ENCODE measurements at places on chromosomes 2 and 18. TPM values are rescaled to one million over a fixed set of nuclear protein-coding genes. Genes with fewer than 3 reads are reported as not detected.
A peak's percentile ranks its signal among the peaks of the same experiment; 100 is the strongest.

The SERPINB10 gene
- total RNA-seq, result not detected

The ZAP70 gene
- total RNA-seq, result 0.54 TPM

The RALBP1 gene
- total RNA-seq, result 70.0 TPM

The RFTN2 gene
- not detected for total RNA-seq

The ALKAL2 gene
- total RNA-seq, result not detected

The C2orf15 gene
- 1.5 TPM for total RNA-seq

The CCDC74B gene
- 9.8 TPM for total RNA-seq

The DYNAP gene
- not detected for total RNA-seq

The SERPINB11 gene
- total RNA-seq, result not detected

The IL36A gene
- total RNA-seq, result not detected

The RGPD5 gene
- total RNA-seq, result 97.9 TPM

The RTP5 gene
- total RNA-seq, result not detected

The KRCC1 gene
- total RNA-seq, result 7.6 TPM

GRCh38 chr2:190197143-190197720 is 122.4 kb downstream of the HIBCH start:
- no peaks in the 10 kb centered on the region for H3K36me3 ChIP-seq
- no peaks in the 10 kb centered on the region for H3K27me3 ChIP-seq
- H3K27ac ChIP-seq, result no peak overlapping the region
- no peak overlapping the region for H3K4me3 ChIP-seq
- no peak for DNase-seq
- H3K4me1 ChIP-seq, result no peaks in the 10 kb centered on the region

GRCh38 chr2:180505203-180505602 is 475.2 kb upstream of the UBE2E3 start:
- no peak overlapping the region for H3K27ac ChIP-seq
- H3K27me3 ChIP-seq, result no peaks in the 10 kb centered on the region
- no peaks in the 10 kb centered on the region for H3K36me3 ChIP-seq
- no peak for DNase-seq
- H3K4me3 ChIP-seq, result no peak overlapping the region
- no peaks in the 10 kb centered on the region for H3K4me1 ChIP-seq

DNA sequence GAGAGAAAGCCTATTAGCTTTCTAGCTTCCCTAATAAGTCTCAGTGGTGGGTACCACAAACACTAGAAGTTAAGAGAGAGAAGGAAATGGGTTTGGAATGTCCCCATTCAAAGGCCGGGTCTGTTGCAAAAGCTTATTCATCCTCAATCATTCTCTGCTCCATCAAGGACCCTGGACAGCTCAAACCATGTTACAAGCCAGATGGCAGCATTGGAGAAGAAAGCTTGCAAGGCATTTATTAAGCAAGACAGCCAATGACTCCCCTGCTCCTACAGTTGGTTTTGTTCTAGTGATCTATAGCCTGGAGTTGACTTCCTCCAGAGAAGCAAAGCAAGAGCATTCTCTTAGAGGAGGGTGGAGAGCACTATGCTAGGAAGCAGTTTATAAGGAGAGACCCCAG is 86.9 kb upstream of the LMAN1 start:
- no peak overlapping the region for H3K4me3 ChIP-seq
- H3K27me3 ChIP-seq, result no peaks in the 10 kb centered on the region
- H3K36me3 ChIP-seq, result no peaks in the 10 kb centered on the region
- no peak overlapping the region for H3K27ac ChIP-seq
- no peak for DNase-seq
- H3K4me1 ChIP-seq, result no peaks in the 10 kb centered on the region

DNA sequence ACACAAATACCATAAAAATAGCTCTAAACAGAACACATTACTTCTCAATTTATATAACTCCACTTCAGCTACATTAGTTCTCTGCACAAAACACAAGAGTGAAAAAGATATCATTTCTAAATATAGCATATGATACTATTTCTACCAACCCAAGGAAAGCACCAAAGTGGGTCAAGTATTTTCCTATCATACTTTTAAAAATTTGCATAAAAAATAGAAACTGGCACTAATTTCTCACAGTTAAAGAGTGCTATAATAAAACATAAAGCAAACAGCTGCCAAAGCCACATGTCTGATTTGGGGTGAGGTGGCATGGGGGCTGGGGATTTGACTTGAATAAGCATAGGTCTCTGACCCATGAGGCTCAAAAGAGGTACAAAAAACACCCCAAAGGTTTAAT is 61.5 kb downstream of the BARD1 start:
- no peaks in the 10 kb centered on the region for H3K4me1 ChIP-seq
- H3K36me3 ChIP-seq, result no peaks in the 10 kb centered on the region
- H3K27ac ChIP-seq, result no peak overlapping the region
- H3K27me3 ChIP-seq, result no peaks in the 10 kb centered on the region
- H3K4me3 ChIP-seq, result no peak overlapping the region

GRCh38 chr2:204645018-204645773 is 99.9 kb downstream of the PARD3B start:
- H3K36me3 ChIP-seq, result no peaks in the 10 kb centered on the region
- no peak overlapping the region for H3K4me3 ChIP-seq
- no peak overlapping the region for H3K27ac ChIP-seq
- no peaks in the 10 kb centered on the region for H3K27me3 ChIP-seq

DNA sequence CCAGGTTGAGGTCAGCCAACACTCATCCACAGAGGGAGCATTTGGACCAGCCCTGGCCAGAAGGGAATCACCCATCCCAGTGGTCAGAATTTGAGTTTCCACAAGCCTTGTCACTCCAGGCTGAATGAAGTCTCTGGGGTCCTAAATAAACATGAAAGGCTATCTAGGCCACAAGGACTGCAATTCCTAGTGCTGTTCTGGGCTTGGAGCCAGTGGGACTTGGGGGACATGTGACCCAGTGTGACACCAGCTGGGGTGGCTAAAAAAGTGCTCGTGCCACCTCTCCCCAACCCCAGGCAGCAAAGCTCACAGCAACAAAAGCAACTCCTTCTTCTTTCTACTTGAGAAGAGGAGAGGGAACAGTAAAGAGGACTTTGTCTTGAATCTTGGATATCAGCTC is 91.7 kb downstream of the MDH1 start:
- no peak overlapping the region for H3K4me3 ChIP-seq
- no peak for DNase-seq
- no peaks in the 10 kb centered on the region for H3K36me3 ChIP-seq

DNA sequence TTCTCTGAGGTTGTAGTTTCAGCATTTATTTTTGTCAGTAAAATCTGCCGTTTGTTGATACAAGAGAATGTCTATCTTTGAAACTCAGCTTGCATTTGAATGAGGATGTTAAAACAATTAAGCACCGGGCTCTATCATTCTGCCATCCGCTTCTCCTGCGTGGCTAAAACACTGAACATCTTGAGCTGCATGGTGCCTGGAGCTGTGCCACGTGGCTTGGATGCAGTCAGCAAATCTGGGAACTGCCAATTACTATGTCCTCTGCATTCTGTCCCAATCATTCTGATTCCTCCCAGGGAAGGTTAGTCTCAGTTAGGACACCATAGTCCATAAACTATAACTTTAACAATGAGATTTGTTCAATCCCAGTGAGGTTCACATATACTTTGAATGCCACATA is 598.4 kb downstream of the FBXO15 start:
- H3K4me3 ChIP-seq, result no peak overlapping the region
- no peaks in the 10 kb centered on the region for H3K36me3 ChIP-seq
- H3K27ac ChIP-seq, result no peak overlapping the region
- no peak for DNase-seq
- H3K27me3 ChIP-seq, result no peaks in the 10 kb centered on the region

GRCh38 chr2:234691968-234692955 is 195.4 kb upstream of the ARL4C start:
- no peak overlapping the region for H3K4me3 ChIP-seq
- H3K27ac ChIP-seq, result 0 out of 2 replicates have a peak overlapping the region, but pooled peaks have one; percentile 13
- no peaks in the 10 kb centered on the region for H3K36me3 ChIP-seq
- H3K27me3 ChIP-seq, result no peaks in the 10 kb centered on the region

GRCh38 chr2:28408764-28409599 is 16.3 kb downstream of the FOSL2 start:
- H3K4me3 ChIP-seq, result no peak overlapping the region
- no peaks in the 10 kb centered on the region for H3K36me3 ChIP-seq
- DNase-seq, result no peak
- H3K4me1 ChIP-seq, result no peaks in the 10 kb centered on the region
- no peaks in the 10 kb centered on the region for H3K27me3 ChIP-seq

- H3K36me3 ChIP-seq, result no peaks in the 10 kb centered on the region
- DNase-seq, result peak; percentile 25
- H3K27me3 ChIP-seq, result 0 out of 2 replicates have a peak, but pooled peaks cover 3% of the 10 kb centered on the region
- no peaks in the 10 kb centered on the region for H3K4me1 ChIP-seq
These were observed 73.6 kb downstream of the CYBRD1 start for GRCh38 chr2:171595896-171596295.

GRCh38 chr2:238614376-238614775 is 187.6 kb downstream of the ASB1 start:
- H3K27ac ChIP-seq, result no peak overlapping the region
- no peaks in the 10 kb centered on the region for H3K36me3 ChIP-seq
- no peak overlapping the region for H3K4me3 ChIP-seq
- no peaks in the 10 kb centered on the region for H3K4me1 ChIP-seq
- no peak for DNase-seq

- no peak overlapping the region for H3K27ac ChIP-seq
- no peaks in the 10 kb centered on the region for H3K27me3 ChIP-seq
- DNase-seq, result peak; percentile 43
These were observed 93.9 kb downstream of the FARSB start for GRCh38 chr2:222561817-222562645.

DNA sequence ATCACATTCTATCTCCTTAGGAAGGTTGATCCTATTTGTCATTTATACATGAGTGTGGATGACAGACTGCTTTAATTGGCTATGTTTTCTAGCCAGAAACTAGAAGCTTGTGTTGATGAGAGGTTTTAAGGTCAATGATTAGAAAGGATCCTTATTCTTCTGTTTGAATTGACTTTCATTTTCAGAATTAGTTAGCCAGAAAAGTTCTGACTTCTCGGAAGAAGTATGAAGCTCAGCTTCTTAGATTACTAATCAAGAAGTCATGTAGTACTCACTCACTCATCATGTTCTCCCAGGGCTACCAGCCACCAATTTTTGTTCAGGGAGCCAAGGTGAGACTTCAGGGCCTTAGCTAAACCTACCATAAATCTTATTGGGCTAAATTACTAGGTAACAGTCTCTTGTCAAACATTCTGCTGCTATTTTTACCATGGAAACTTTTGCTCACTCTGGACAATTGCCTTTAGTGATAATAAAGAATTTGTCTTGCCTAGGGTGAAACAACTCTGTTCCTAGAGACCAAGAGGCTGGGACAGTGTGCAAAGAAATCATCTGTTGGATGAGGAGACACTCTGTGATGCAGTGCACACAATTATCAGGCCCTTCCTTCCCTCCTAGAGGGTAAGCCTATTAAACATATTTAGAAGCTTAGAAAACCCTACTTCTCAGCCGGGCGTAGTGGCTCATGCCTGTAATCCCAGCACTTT is 111.6 kb upstream of the DNMT3A start:
- no peaks in the 10 kb centered on the region for H3K4me1 ChIP-seq
- H3K27me3 ChIP-seq, result no peaks in the 10 kb centered on the region
- no peak overlapping the region for H3K4me3 ChIP-seq
- no peak overlapping the region for H3K27ac ChIP-seq
- no peak for DNase-seq

Data from Panc1 (cell line).